Hypothalamus (tissue), 51 donors: ENCODE measurements at places on chromosomes 1 and 21.

- no peak for DNase-seq
These were observed 26.2 kb upstream of the KIRREL1 start for GRCh38 chr1:157967205-157967604.

- DNase-seq, result no peak
These were observed 1192.7 kb downstream of the KCNT2 start for GRCh38 chr1:195415584-195415983.

DNA sequence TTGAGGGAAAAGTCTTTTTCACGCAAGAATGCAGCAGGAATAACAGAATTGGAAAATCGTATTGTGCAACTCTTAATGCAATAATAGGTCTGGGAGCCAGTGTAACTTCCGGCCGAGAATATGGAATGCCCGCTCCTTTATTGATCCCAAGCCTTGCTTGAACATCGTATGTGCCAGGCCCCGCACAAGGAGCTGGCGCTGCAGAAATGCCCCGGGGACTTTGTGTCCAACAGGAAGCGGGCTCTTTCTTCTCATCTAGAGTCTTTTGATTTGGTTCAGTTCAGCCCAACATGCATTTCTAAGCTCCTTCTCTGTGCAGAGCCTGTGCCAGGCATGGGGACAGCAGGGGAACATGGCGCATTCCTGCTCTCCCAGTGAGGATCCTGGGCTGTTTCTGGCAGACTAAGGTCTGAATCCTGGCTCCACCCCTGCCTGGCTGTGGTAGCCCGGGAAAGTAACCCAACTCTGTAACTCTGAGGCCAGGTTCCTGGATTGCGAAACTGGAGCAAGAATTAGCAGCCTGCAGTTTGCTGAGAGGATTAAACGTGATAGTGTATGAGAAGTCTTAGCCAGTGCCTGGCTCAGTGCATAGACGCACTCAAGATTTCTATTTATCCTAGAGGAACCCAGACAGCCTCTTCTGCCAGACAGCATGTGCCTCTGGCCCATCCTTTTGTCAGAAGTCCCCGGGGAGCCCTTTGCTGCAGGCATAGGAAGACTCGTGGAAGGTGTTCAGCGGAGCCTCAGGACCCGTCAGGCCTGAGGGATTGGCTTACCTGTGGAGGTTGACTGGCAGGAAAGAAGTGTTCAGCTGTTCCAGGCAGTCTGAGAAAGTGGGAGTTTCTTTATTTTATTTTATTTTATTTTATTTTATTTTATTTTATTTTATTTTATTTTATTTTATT lies 987 bp upstream of the CDCP2 start:
- no peak for DNase-seq

GRCh38 chr1:204171751-204172178 lies 5.6 kb upstream of the REN start:
- no peak for DNase-seq

DNA sequence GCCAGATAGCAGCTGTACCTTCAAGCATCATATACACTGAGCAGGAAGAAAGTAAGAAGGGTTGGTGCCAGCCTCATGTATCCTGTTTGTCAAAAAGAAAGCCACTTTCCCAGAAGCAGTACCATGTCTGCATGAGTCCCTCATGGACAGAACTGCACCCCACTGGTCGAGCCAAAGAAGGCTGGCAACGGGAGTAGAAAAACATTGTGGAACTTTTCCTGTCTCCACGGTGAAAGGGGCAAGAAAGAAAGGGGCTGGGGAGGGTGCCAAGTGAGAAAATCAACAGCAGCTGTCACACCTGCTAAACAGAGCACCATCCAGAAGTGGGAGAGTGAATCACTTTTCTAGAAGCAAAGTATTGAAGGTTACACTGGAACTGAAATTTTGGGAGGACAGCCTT lies 621.7 kb downstream of the LMO4 start:
- DNase-seq, result peak; percentile 9

GRCh38 chr1:219990782-219991510 lies 55.4 kb downstream of the EPRS1 start:
- DNase-seq, result no peak
